ENCODE measurements at places on chromosomes 5 and 9. TPM values are rescaled to one million over a fixed set of nuclear protein-coding genes. Genes with fewer than 3 reads are reported as not detected.

Gene NRARP
- total RNA-seq, result 0.67 TPM

Gene BARHL1
- total RNA-seq, result not detected

Gene FSD1L
- total RNA-seq, result 10.8 TPM

Gene MIER3
- total RNA-seq, result 18.7 TPM

Gene JAK2
- total RNA-seq, result 5.1 TPM

GRCh38 chr9:84138541-84138940 is 157.9 kb downstream of the RMI1 start:
- DNase-seq, result no peak

GRCh38 chr5:55994998-55995914 is 493 bp upstream of the IL6ST start:
- DNase-seq, result peak; percentile 96

- DNase-seq, result peak; percentile 67
These were observed 3.1 kb downstream of the IER5L start for GRCh38 chr9:129174724-129175514.

DNA sequence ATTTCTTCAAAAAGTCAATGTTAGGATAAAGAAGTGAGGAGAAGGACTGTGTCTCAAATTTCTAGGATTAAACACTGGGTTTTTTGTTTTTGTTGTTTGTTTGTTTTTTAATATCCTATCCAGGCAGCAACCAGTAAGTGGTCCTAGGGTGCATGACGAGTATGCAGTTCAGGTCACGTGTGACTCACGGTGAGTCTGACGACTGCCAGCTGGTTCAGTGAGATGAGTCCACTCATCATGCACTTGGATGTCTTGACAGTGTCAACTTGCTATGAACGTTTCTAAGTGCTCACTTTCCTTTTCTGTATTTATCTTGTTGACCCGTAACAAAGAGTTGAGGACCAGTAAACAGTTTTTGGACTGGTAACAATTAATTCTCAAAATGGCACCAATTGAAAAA is 32.7 kb downstream of the ATG10 start:
- no peak for DNase-seq

- DNase-seq, result no peak
These were observed 88.9 kb upstream of the TBCA start for GRCh38 chr5:77864997-77865396.

GRCh38 chr9:135507104-135508035 is 6.9 kb downstream of the MRPS2 start:
- DNase-seq, result no peak

DNA sequence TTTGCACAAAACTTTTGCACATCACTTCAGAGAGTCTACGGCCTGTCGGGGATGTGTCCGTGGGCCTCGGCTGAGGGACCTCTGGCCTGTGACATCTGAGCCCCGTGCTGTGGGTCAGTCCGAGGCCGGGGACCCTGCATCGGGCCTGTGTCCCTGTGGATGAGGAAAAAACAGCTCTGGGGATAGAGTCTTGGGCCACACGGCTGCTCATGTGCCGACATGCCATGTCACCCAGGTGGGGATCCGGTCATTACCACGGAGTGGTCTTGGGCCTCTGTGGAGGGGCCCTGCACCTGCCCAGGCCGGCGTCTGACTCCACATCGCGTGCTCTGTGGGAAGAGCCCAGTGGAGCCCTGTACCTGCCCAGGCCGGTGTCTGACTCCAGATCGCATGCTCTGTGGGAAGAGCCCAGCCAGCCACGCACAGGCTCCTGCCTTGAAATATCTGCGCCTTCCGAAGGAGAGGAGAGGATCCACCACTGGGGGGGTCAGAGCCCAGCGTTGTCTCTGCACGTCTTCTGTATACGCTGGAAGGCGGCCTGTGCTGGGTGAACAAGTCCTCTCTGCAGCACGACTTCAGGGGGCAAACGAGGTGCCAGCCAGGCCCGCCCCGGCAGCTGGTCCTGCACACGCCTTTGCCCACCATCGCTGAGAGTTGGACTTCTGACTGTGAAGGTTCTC is 27.5 kb upstream of the IRX4 start:
- no peak for DNase-seq

DNA sequence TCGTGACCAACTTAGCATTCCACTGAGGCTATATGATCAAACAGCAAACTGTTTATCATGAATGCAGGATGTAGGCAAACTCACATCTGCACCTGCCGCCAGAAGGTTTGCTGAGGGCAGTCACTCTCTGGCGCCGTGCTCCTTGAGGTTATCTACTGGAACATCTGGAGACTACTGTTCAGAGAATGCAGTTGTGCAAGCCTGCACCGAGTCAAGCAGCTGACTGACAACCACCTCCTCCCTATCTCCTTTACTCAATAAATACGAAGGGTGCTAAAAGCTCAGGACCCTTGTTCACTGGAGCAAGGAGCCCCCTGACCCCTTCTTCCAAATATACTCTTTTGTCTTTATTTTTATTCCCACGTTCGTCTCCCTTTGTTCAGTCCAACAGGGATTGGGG is 27.1 kb downstream of the CCDC125 start:
- no peak for DNase-seq

Data from mammary epithelial cell (primary cell).